ENCODE measurements at places on chromosomes 7 and 10.

DNA sequence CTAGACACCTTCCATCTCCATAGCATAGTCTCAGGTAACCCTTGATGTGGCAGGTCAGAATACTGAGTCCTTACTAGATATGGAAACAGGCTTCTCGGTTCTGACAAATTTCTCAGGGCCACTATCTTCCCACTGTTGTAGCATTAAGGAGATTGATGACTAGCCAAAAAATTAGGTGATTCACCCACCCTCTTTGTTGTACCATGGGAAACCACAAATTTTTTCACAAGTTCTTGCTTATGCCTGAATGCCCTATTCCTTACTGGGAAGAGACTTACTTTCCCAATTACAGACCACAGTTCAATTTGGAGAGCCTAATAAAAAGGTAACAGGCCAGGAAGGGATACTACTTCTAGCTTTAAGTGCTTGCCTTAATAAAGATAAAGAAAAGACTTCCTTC, 948.8 kb downstream of the GRM8 start:
- DNase-seq = no peak

DNA sequence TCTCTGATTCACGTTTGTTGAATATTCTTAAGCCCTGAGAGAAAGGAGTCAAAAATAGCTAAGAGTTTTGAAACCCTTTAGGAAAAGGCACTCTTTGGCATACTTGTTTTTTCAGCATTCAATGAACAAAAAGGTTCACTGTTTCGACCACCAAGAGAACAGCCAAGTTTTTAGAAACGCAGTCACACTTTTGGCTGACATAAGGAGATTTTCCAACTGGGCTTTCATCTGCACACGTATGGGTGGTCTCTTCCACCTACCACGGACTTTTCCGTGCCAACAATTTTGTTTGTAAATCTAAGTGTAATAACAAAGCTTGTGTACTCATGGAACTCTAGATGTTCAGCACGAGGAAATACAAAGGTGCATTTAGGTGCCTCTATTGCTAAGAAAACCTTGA, 270.3 kb downstream of the WDR11 start:
- DNase-seq = no peak

DNA sequence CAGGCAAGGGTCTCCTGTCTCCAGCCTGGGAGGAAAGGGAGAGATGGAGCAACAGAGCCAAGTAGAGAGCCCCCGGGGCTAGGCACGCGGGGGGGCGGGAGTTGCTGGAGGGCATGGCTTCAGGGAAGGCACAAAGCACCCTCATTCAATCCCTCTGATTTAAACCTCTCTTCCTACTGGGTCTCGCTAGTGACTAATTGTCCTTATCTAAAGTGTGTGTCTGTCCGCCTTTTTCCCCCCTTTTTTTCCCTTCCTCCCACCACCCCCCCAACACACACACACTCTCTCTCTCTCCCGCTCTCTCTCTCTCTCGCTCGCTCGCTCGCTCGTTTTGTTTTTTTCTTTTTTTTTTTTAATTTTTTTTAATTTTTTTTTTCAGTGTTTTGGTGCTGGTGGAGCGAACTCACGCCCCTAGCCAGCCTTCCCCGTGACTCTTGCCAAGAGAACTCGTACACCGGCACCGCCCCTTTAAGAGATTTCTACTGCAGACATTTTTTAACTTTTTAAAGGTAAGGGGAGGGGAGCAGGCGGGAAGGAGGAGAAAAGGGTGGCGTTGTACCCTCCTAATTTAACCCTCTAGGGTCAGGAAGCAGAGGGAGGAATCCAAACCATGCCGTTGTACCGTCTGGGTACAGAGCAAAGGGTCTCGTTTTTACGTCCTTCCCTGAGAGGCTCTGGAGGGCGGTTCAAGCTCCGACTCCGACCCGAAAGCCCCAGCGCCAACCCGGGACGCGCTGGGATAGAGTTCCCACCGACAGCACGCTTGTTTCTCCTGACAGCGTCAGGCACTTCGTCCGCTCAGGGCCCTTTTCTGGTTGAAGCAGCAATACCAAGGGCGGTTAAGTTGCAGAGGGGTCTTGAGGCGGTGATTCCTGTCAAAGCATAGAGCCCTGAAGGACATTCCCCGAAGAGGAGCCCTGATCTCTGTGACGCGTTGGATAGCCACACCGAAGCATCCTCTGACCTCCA, at the start of gene HPSE2:
HPSE2 (minus strand) TSS at position 195 of the 969 bp plus-strand sequence.
- DNase-seq = no peak

- DNase-seq = no peak
Measured at GRCh38 chr7:104010052-104010909, 20.8 kb upstream of the RELN start.

DNA sequence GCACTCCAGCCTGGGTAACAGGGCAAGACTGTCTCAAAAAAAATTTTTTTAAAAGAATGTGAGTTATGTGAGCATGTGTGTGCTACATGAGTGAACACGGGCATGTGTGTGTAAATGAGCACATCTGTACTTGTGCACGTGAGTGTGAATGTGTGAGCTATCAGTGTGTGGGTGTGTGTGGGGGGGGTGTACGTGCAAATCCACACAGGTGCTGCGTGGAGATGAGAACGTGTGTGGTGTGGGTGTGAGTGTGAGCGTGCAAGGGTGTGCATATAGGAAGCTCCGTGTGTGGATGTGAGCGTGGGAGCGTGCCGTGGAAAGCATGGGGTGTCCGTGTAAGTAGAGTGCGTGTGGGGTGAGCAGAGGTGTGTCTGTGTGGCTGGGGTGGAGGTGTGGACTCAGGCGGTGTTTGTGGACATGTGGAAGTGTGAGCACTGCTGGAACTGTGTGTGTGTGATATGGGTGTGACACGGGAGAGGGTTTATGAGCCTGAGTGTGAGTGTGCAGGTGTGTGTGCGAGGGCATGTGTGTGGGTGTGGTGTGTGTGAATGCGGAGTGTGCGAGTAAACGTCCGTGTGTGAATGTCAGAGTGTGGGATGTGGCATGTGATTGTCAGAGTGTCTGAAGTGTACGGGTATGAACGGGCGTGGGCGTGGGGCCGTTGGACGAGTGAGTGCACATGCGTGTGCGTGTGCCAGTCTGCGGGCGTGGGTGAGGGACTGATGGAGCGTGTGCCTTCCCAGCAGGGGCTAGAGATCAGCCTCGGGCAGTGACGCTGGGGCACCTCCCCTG, 45.9 kb upstream of the TNRC18 start:
- no peak for DNase-seq

GRCh38 chr10:61836888-61837754, 64.4 kb upstream of the ARID5B start:
- peak; percentile 39 for DNase-seq

GRCh38 chr10:98141484-98142073, 7.1 kb downstream of the R3HCC1L start:
- DNase-seq = no peak

Data from NCI-H748 treated with DMSO at 0.1 percent for 48 hours (cell line).